Brain (organoid and tissue), 16 donors: ENCODE measurements at places on chromosomes 12 and 14.

DNA sequence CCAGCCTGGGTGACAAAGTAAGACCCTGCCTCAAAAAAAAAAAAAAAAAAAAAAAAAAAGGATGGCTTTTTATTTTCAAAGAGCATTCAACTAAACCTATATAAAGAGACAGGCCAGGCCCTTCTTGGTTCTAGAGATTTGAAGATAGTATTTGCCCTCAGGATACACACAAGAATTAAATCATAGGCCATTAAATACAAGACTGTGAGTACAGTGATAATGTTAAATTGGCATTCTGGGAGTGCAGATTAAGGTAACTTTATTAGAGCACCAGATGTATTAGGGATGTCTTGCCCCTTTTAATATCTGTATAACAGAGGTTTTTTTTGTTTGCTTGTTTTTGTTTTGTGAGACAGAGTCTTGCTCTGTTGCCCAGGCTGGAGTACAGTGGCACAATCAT, 61.3 kb downstream of the ATF7IP start:
- no peak for DNase-seq

- no peak for DNase-seq
These were observed 58.9 kb upstream of the SRRM4 start for GRCh38 chr12:118922405-118922804.

DNA sequence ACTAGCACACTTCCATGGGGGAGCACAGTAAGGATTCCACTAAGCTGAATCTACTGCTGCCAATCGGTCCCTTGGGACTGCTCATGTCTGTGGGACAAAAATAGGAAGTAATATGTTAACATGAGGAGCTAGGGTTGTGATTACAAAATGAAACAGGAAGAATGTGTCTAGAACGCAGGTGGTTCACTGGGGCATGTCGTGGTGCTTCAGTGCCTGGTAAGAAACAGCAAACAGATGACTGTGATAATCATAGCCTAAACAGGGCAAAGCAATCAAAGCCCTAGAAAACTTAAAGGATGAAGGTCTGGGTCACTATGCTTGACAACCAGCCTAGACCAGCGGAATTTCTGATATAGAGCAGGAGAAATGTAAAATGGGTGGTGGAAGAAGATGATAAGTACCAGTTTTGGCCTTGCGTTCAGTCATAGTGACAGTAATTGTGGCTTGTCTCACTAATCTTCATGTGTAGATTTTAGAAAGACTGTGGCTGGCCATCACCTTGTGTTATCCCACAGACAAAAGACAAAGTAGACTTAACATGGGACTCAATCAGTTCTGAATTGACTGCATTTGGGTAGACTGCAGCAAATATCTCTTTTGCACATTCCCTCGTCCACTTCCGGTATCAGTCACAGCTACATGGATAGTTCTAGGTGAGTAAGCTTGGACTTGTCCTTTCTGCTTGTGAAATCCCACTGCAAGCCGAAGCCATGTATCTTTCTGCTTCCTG, 51.4 kb downstream of the WASHC3 start:
- no peak for DNase-seq

GRCh38 chr14:64645220-64645892, 58.9 kb upstream of the PLEKHG3 start:
- no peak for DNase-seq

DNA sequence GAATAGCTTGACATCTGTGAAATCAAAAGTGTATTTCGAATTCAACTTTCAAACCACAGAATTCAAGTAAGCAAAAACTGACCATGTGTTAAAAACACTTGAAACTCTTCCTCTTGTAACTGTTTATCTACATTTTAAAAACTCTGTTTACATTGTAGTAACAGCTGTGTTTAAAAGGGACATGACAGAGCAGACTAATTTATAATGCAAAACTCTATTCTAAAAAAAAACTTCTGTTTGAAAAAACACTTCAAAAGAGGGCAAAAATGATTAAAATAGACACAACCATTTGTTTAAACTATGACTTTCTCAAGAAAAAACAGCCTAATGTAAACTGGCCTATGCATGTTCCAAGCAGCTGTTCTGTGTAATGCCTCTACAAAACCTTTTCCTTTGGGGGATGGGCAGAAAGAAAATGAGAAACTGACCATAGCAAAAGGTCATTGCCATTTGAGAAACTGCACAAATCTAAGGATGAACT, 149.1 kb upstream of the HMGA2 start:
- no peak for DNase-seq

DNA sequence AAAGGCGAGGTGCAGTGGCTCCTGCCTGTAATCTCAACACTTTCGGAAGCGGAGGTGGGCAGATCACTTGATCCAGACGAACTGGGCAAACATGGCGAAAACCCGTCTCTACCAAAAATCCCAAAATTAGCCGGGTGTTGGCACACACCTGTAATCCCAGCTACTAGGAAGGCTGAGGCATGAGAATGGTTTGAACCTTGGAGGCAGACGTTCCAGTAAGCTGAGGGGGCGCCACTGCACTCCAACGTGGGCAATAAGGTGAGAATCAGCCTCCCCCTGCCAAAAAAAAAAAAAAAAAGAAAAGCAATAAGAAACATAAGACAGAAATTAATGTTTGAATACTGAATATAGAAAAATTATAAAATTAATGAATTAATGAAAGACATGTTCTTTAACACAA, 928.7 kb downstream of the LRFN5 start:
- no peak for DNase-seq

DNA sequence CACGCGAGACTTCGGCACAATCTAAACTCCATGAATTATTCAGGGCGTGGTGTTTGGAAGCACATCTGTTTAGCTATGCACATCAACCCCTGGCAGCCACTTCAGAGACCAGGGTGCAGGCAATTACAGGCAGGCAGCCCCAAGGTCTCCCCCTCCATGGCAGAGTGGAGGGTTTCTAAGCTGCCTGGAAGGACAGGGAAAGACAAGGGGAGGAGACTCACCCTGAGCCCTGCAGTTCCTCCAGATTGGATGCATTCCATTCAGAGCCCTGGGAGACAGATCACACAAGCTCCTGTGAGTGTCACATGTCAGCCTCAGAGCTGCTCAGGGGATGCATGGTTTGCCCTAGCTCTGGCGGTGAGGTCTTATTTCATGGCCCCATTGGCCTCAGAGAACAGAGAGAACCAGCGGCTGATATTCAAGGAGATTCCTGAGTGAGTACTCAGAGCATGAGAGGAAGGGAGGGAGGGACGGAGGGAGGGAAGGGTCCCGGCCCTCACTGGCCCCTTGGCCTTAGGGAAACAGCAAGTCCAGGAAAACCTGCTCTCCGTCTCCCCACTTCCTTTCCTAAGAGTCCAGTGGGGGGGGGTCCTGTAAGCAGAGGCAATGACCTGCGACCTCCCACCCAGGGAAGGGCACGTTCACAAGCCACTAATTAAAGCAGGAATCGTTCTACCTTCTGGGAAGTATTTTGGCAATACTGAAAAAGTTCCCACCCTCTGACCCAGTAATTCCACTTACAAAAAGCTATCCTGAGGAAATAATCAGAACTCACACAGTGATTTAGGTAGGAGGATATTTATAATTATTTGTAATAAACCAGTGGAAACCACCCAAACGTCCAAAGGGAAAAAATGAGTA, 55.1 kb downstream of the SSH1 start:
- DNase-seq = peak; percentile 52

- DNase-seq = no peak
These were observed 817 bp upstream of the KRT4 start for GRCh38 chr12:52814710-52815155.

- no peak for DNase-seq
These were observed 267.5 kb downstream of the CCDC91 start for GRCh38 chr12:28457785-28458184.

GRCh38 chr14:68172216-68172615, 352.6 kb downstream of the RAD51B start:
- no peak for DNase-seq

DNA sequence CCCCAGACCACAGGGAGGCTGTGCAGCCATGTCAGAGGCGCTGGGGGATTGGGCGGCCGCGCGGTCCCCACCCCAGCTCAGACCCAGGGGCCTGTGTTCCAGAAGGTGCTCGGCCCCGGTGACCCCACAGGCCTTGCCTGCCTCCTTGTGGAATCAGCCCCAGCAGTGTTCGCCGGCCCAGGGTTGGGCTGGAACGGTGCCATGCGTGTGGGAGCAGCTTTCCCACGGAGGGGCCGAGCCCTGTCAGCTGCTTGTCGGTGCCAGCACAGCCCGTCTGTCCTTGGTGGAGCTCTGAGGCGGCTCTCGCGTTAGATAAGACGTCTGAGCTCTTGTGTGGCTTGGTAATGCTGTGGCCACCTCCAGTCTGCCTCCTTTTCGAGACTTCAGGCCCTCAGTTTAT, 8.5 kb downstream of the ZFYVE21 start:
- peak; percentile 55 for DNase-seq

DNA sequence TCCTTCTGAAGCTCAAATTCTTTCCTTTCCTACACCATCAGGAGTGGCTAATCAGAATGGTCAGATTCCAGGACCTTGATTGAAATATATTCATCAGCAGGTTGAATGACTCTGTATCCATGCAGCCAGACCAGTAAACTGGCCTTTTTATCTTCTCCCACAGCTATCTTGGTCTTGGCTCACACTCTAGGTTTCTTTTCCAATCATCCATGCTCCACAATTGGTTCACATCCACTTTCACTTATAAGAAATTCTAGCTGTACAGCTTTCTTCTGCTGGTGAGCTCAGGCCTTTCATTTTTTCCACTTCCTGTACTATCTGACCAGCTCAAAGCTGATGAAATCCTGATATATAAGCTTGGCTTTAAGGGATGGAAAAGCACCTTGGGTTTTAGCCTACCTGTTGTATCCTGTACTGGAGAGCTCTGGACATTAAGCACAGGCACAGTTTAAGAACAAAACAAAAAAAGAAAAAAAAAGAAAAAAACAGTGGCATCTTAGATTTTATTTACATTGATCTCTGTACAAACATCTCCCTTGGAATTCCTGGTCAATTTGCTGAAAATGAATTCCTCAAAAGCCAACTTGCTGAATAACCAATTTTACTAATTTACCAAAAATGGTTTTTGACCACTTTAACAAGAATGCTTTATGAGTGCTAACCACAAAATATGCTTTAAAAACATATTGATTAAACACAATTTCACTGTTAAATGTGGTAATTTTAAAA, 91.6 kb upstream of the PAWR start:
- no peak for DNase-seq

- peak; percentile 57 for DNase-seq
These were observed 246.4 kb downstream of the TMEM132C start for GRCh38 chr12:128513331-128513730.

DNA sequence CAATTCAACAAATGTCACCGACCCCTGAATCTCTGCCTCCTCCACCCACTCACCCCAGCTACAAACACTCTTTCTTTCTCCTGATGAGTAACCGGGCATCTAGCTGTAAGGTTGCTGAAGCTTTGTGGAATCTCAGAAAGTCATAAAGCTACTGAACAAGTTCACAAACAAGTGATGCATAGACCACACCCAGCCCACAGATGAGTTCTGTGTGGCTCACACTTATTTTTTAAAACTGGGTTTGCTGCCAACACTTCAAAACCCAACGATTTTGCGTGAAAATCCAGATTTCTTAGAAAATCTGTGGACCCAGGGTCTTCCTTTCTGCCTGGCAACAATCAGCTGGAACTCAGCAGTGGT, 96.1 kb downstream of the APAF1 start:
- no peak for DNase-seq

DNA sequence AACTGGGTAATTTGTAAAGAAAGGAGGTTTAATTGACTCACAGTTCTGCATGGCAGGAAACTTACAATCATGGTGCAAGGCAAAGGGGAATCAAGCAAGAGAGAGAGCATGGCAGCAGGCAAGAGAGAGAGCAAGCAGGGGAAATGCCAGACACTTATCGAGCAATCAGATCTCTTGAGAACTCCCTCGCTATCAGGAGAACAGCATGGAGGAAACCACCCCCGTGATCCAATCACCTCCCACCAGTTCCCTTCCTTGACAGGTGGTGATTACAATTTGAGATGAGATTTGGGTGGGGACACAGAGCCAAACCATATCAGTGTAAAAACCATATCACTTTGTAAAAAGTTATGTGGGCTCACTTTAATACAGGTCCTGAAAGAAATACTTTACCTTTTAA, 56.4 kb upstream of the NEDD1 start:
- DNase-seq = no peak

GRCh38 chr12:45655186-45655585, 74.3 kb upstream of the ARID2 start:
- peak; percentile 35 for DNase-seq

DNA sequence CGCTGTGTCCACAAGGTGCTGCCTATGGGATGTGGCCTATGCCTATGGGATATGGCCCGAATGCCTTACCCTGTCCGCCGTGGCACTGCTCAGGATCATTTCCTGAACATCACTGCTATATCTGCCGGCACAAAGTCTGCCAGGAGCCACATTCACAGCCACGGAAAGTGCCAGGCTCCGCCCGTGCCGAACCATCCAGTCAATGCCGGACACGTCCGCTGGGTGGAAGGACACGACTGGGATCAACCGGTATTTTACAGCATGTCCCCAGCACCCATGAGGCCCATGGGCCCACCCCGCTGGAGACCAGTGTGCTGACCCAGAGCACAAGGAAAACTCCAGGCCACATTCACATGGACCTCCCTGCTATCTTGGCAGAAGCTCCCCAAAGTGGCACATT, 14.6 kb upstream of the RAB35 start:
- no peak for DNase-seq

DNA sequence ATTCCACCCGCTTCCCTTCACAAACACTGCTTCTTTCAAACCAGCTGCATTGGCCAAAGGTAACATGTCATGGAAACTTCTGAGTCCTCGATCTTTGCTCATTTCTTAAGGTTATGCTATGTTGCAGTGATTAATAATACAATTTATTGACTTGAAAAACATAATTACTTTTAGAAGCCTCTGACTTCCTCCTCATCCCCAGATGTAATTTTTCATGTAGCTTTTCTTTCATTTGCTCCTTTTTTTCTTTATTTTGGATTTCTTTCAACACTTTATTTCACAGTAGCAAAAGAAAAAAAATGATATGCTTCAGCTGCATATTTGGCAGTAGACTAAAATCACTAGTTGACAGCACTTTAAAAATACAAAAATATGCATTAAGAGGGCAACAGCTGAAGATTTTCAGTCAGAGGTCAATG, 116.2 kb downstream of the LRRIQ1 start:
- no peak for DNase-seq

DNA sequence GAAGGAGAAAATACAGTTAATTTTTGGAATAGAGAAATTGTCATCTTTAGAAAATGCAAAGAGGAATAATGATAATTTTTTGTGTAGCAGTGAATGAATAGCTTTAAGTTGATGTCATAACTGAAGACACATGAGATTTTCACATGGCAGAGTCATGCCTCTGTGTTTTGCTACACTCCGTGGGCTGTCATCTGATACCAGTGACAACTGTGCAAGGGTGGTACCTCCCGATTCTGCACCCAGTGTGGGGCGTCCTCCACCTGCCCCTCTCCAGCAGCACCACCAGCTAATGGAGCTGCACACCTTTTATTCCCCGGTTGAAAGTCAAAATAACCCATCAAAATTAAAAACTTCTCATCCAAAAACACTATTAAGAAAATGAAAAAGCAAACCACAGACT, 47.2 kb downstream of the ANKRD9 start:
- DNase-seq = no peak

- DNase-seq = no peak
These were observed 454.9 kb downstream of the LRIG3 start for GRCh38 chr12:58465418-58465817.
